ENCODE measurements at places on chromosomes 12 and 14.

DNA sequence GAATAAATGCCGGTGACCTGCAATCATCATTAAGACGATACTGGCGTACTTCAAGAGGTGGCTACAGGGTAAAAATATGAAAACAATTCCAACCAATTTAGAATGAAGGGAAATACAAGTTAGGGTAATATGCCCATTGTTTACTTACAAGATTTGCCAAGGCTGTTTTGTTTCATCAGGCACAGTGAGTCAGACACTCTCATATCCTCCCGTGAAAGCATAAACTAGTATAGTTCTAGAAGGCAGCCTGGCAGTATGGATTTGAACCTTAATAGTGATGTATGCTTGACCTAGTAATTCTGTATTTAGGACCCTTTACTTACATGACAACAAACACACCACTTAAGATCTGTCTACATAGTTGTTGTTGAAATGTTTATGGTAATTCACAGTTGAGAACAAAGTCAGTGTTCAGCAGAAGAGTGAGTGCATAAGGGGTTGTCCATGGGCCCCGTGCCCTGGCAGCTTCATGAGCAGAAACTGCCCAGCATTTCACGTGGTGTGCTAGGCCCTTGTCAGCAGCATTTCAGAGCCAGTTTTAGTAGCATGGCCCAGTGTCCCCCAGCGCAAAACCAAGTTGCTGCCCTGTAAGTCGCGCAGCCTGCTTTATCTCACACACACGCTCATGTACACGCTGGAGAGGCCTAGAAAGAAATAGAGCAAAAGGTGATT lies 80.8 kb downstream of the EP400 start:
- no peak for DNase-seq

DNA sequence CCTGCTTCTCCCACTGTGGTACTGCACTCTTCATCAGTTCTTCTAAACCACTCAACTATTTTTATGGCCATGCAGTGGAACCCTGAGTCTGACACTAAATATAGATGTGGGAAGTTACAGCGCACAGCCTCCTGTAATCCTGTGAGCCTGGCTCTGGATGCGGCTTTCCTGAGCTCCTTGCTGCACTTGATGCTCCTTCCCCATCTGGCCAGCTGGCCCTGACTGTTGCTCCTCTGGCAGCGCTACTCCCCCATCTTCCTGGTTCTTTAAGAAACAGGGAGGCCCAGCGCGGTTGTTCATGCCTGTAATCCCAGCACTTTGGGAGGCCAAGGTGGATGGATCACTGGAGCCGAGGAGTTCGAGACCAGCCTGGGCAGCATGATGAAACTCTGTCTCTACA lies 24.6 kb downstream of the IQSEC3 start:
- no peak for DNase-seq

DNA sequence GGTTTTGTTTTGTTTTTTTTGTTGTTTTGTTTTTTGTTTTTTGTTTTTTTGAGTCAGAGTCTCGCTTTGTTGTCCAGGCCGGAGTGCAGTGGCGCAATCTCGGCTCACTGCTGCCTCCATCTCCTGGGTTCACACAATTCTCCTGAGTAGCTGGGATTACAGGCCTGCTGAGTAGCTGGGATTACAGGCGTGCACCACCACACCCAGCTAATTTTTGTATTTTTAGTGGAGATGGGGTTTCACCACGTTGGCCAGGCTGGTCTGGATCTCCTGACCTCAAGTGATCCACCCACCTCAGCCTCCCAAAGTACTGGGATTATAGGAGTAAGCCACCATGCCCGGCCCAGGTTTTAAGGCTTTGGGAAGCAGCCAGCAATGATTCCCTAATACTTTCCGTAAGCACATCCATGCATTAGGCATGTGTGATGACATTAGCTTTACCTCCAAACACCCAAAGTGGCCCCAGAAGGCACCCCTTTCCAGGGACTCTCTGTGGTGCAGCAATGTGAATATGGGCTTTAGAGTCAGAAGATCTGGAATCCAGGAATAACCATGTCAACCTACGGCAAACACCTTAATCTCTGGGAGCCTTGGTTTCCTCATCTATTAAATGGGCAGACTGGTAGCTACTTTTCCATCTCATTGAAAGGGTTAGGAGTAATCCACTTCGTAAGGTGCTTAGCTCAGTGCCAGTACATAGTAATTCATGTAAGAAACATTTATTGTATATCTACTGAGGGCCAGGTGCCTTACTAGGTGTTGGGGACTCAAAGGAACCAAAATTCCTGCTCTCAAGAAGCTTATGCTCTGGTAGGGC lies 152.9 kb downstream of the ZFP36L1 start:
- no peak for DNase-seq

- no peak for DNase-seq
These were observed 42.4 kb downstream of the OVCH1 start for GRCh38 chr12:29455087-29455486.

DNA sequence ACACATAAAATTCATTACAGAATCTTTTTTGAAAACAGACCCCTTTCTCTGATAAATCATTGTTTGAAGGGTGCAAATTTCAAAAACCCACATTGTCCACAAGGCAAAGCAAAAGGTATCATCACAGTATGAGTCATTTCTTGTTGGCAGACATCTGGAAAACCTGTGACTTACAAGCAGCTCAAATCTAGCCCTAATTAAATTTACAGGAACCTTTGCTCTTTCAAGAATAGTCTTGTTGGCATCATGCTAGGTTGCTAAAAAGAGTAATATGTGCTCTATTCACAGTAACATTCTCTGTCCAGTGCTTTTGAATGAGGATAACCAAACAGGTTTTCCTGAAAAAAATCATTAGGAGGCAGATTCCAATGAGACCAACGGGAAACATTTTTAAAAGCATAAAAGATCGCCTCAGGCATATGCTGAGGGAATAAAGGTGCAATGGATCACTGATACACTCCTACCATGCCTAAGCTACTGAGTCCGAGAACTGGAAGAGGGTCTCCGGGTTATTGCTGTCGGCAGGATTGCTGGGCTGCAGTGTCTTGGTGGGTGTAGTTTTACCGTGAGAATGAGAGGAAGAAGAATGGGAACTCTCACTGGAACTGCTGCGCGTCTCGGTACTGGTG lies 55.5 kb upstream of the TTC7B start:
- DNase-seq: no peak

DNA sequence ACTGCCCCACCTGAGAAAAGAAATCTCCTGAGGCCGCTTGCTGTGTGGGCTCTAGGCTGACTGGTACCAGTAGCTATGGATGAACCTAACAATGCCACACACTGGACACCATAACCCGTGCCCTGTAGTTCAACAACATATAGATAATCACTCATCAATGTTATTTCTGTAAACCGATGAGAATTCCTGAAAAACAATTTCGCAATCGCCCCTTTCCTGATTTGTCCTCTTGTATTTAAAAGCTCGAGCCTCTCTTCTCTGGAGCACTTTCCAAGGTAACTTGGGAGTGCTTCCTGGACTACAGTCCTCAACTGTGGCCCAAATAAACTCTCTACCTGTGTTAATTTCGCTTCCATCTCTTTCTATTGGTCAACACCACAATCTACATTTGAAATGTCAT lies 26.1 kb upstream of the PPP2R5C start:
- no peak for DNase-seq

- no peak for DNase-seq
These were observed 20.9 kb upstream of the NUDT14 start for GRCh38 chr14:105201925-105202513.

DNA sequence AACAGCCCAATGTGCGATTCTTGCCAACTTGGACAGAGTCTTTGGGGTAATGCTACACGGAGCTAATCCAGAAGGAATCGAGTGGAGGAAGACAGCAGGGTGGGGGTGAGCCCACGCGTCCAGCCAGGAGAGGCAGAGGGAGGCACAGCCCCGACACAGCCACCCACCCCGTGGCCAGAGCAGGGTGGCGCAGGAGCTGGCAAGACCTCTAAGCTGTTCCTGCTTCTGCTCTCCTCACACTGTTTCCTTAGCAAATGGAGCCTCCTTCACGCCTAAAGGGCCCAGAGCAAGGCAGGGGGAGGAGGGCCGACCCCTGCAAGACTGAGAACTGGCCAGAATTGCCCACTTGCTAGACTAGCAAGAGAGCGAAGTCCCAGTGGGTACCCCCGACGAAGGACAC lies 91.5 kb downstream of the FBXL14 start:
- DNase-seq: peak; percentile 30

Data from HT-29 (cell line).